ENCODE measurements at places on chromosomes 6 and 20. TPM values are rescaled to one million over a fixed set of nuclear protein-coding genes. Genes with fewer than 3 reads are reported as not detected.

DNA sequence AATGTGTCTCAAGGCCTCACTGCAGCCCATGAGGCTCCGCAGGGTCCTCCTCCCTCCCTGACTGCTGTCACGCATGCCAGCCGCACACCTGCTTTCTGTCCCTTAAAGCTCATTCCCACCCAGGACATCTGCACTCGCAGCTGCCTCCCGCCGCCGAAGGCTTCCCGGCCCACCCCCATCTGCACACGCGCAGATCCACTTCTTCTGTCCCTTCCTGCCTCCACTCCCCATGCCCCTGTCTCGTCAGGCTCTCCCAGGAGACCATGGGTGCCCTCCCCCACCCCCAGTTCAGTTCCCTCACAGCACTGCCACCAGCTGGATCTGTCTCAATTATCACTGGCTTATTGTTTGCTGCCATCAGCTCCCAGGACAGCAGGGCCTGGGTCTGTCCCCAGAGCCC is 63.0 kb downstream of the RIPOR3 start:
- no peak for DNase-seq

GRCh38 chr6:4382362-4382853 is 247.0 kb upstream of the ECI2 start:
- no peak for DNase-seq

DNA sequence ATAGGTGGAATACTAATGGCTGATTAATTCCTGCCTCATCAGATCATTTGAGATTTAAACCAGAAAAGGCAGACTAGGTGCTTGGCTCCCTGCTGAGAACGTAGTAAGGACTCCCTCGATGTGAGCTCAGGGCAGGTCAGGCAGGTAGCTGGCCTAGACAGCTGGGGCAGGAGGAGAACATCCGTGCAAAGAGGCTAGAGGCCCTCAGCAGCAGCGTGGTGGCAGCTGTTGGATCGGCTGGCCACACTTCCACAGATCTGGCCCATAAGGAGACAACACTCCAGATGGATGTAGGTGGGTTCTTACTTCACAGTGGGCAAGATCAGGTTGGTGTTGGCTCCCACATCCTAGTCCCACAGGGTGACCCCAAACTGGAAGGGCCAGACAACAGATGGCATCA is 38.5 kb downstream of the EYA2 start:
- no peak for DNase-seq

- DNase-seq = no peak
Observed at GRCh38 chr6:138882369-138883017, 86.6 kb downstream of the ECT2L start.

GRCh38 chr20:38931984-38932383 is 5.8 kb downstream of the FAM83D start:
- no peak for DNase-seq

DNA sequence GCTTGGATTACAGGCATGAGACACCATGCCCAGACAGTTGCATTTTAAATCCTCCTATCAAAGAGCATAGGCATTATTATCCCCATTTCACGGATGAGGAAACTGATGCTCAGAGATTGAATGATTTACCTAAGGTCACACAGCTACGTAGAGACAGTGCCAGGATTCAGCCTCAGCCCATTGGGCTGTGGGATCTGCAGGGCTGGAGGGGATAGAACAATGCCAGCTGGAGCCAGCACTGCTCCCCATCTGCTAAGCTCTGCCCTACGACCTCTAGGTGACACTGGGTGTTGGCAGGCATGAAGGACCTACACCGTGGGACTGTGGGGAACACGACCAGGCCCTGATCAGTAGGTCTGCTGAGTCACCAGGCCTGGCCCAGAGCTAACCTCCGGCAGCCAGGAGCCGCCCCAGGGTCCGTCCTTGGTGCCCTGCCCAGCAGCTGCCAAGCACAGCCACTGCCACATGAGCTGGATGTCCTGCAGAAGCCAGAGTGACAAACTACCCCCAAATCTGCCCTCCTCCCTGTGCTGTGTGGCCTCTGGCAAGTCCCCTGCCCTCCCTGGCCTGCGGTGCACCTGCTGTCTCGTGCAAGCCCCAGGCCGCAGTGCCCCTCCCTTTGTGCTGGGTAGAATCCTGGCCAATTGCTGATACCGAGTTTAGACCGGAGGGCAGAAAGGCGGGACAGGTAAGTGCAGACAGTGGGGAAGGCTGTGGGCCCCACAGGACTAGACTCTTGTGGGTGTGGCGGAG is 47.6 kb upstream of the PTGIS start:
- DNase-seq = no peak

GRCh38 chr6:162596676-162597075 is 130.9 kb downstream of the PRKN start:
- no peak for DNase-seq

- peak; percentile 26 for DNase-seq
Observed at GRCh38 chr6:42199106-42199981, 4.6 kb upstream of the GUCA1B start.

GRCh38 chr20:58797371-58798338 is 53.0 kb downstream of the GNAS-AS1 start:
- DNase-seq = no peak

GRCh38 chr20:43187476-43188233 is 2.1 kb downstream of the PTPRT start:
- peak; percentile 36 for DNase-seq

GRCh38 chr6:137165375-137166246 is 7.8 kb downstream of the IL22RA2 start:
- DNase-seq = peak; percentile 7

GRCh38 chr6:121434037-121434770 is 1.2 kb upstream of the GJA1 start:
- DNase-seq = no peak

- DNase-seq = no peak
Observed at GRCh38 chr20:25726357-25726756, 29.7 kb upstream of the ZNF337 start.

DNA sequence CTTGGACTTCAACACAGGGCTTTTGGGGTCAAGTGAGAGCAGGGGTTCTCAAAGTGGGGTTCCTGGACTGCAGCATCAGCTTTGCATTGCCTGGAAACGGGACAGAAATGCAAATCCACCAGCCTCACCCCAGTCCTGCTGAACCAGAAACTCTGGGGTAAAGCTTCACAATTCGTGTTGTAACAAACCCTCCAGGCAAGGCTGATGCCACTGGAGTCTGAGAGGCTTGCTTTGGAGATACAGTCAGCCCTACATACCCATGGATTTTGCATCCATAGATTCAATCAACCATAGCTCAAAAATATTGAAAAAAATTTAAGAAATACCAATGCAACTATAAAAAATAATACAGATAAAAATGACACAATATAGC is 160.4 kb upstream of the ECI2 start:
- DNase-seq = peak; percentile 25

GRCh38 chr20:4052554-4052953 is 37.2 kb upstream of the RNF24 start:
- no peak for DNase-seq

DNA sequence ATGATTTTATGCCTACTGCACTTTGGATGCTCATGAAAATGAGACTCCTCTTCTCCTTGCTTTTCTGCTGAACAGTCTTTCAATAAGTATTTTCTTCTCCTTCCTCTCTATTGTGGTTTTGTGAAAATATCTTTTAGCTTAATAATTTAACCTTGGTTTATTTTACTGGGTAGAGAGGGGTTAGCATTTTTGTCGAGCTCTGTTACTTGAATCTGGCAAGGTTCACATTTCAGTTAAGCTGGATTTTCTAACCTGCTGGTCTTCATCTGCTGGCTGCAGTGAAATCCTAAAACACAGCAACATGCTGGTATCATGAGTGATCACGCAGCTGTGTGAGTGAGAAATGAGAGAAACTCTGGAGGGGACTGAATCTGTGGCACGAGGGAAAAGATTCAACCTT is 222.7 kb upstream of the NOX3 start:
- no peak for DNase-seq

- DNase-seq = peak; percentile 28
Observed at GRCh38 chr20:62603021-62603906, 39.0 kb upstream of the SLCO4A1 start.

DNA sequence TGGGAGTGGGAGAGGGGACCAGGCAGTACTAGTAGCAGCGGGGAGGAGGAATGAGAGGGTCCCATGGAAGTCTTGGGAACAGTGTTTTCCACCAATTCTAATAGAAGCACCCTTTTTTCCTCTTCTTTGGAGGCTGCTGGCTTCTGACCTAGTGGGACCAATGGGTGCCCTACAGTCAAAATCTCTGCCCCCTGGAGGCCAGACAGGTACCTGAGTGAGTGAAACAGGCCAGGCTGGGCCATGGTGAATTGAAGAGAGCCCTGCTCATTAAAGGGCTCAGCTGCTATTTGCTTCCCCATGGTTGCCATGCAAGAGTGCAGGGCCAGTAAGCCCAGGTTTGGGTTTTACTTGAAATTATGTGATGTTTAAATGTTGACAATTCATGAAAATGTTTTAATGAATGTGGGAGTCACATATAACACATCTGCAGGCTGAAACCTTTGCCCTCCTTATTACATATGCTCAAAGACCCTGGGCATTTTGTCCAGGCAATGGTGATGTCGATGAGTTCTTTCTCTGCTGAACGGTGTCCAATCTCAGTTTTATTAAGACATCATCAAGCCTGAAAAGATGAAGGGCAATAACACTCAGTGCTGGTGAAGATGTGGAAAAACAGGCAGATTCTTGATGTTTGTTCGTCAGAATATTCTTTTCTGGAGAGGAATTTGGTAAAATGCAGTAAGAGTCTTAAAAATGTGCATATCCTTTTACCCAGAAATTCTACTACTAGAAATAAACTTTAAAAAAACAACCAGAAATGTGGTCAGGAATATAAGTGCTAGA is 42.3 kb upstream of the OCSTAMP start:
- no peak for DNase-seq

GRCh38 chr6:158481690-158482473 is 78.0 kb upstream of the TMEM181 start:
- DNase-seq = peak; percentile 92

DNA sequence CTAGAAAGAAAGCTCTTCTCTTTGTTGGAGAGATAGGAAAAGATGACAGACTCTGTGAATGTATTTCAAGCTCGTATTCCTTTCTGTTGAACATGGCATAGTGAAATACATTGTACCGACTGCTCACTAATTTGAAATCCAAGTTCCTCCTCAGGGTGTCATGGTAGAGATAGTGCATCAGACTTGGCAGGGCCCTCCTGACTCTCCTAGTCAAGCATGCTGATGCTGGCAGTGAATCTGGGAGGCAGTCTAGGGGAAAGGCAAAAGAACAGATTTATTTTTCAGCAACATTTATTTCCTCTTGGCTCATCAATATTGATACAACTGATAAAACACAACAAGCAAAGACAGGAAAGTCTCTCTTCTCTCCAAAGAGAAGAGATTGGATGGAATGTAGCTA is 356.3 kb upstream of the IRAK1BP1 start:
- DNase-seq = no peak

DNA sequence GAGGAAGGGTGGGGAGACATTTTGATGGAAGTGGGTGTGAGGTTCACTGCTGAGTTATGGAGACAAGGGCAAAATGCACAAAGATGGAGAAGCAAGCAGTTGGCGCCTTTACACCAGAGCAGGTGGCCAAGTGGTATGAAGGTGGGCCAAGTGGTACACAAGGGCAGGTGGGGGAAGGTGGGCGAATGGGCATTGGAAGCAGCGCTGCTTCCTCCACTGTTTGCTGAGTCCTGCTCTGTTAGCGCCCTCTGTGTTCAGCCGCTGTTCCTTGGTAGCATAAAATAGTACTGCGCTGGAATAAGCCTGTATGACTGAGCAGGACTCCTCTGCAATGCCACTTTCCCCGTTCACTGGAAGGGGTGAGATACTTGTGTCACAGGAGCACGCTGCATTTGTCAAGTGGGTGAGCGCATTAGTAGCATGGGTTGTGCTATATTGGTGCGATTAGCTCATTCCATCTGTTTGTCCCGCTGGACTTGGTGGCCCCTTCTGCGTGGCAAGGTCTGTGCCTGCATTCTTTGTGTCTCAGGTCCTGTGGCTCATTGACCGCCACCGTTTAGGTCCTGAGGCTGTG is 116.4 kb downstream of the TOX2 start:
- DNase-seq = no peak

- peak; percentile 77 for DNase-seq
Observed at GRCh38 chr6:41625442-41625841, 12.8 kb upstream of the MDFI start.

- DNase-seq = no peak
Observed at GRCh38 chr20:20498076-20498861, 130.4 kb downstream of the INSM1 start.

DNA sequence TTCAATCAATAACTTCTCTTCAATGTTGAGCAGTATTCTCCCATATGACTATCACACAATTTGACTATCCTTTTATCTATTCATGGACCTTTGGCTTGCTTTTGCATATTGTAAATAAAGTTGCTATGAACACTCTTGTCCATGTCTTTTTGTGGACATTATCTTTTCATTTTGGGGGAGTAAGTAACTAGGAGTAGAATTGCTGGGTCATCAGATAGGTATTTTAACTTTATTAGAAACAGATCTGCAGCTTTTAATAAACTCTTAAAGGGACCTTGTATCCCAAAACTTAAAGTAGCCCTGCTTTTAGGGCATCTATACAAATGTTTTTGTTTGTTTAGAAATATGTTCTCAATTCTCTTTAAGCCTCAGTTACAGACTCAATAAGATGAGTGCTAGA is 614.2 kb upstream of the CITED2 start:
- DNase-seq = no peak

- DNase-seq = no peak
Observed at GRCh38 chr20:39568109-39568508, 606.0 kb downstream of the DHX35 start.

GRCh38 chr6:135298455-135298854 is 117.3 kb downstream of the MYB start:
- DNase-seq = no peak

DNA sequence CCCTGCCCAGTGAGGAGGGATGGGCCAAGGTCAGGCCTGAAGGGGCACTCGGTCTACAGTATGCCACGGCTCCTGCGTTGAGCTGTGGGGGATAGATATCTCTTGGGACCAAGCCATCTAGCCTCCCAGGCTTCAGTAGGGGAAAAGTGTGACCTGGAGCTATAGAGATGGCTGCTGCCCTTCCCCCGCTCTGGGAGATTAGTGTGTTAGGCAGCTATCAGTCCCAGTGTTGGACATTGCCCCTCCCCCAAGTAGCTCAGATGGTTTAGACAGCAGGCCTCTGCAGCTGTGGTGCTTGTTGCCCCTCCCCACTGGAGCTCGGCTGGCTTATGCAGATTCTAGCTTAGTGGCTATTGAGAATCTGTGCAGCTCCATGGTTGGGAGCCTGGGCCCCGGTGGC is 56.8 kb downstream of the KHDRBS2 start:
- DNase-seq = no peak

GRCh38 chr6:163414946-163415619 is 565 bp downstream of the QKI start:
- no peak for DNase-seq

LY6G6F gene
- total RNA-seq = not detected

ULBP2 gene
- 12.2 TPM for total RNA-seq

FAM162B gene
- not detected for total RNA-seq

PI3 gene
- total RNA-seq = 110 TPM

FOXC1 gene
- 3.5 TPM for total RNA-seq

OR2H1 gene
- not detected for total RNA-seq

PARD6B gene
- total RNA-seq = 8.2 TPM

TBP gene
- total RNA-seq = 9.2 TPM

MATN4 gene
- 0.26 TPM for total RNA-seq

COL21A1 gene
- total RNA-seq = 18.6 TPM

TMEM14A gene
- total RNA-seq = 20.1 TPM

VNN1 gene
- 0.13 TPM for total RNA-seq

Measured in bronchial epithelial cell (primary cell).